CD8-positive, alpha-beta memory T cell (primary cell): ENCODE measurements at places on chromosomes 7 and 10.

GRCh38 chr7:325051-325798 lies 35.3 kb downstream of the FOXL3 start:
- H3K4me3 ChIP-seq, result no peak overlapping the region
- no peak for DNase-seq
- no peaks in the 10 kb centered on the region for H3K36me3 ChIP-seq
- no peak overlapping the region for H3K27ac ChIP-seq
- peaks cover 6% of the 10 kb centered on the region for H3K27me3 ChIP-seq

DNA sequence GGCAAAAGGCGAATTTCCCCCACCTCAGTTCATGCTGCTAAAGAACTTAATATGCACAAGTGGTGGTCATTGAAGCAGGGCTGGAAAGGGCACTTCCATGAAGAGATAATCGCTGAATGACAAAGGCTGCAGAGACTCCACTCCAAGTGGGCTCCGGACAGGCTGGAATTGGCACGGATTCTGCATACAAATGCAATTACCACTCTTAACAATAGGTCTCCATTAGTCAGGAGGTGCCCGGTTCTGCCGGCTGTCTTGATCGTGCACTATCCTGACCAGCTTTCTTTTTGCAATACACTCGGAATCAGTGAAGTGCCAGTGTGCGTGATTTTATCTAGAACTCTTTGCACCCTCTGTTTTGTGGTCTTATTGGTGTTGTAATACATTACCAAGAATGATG lies 49.7 kb downstream of the INSYN2A start:
- no peaks in the 10 kb centered on the region for H3K4me1 ChIP-seq
- H3K36me3 ChIP-seq, result no peaks in the 10 kb centered on the region
- DNase-seq, result no peak
- no peaks in the 10 kb centered on the region for H3K27me3 ChIP-seq

DNA sequence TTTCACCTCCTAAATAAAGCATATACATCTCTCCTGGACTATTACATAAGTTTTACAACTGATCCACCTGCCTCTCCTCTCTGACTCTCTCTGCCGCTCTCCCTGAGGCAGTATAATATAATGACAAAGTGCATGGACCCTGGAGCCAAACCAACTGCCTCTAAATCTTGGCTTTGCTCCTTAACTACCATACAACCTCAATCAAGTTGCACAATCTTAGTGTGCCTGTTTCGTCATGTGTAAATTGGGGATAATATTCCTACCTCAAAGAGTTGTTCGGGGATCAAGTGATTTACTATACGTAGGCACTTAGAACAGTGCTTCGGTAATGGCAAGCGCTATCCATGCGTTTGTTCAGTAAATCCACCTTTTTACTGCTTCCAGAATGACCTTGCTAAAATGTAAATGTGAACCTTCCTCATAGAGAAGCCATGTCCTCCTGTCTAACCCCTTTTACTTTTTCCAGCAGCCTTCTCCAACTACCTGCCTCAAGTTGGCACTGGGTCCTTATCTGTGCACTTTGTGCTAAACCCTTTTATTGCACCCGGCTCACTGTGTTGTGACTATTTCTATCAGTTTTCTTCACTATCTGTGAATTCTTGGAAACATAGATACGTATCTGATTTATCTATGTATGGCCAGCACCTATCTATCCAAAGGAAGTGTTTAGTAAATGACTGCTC lies 30.6 kb upstream of the DLD start:
- no peak overlapping the region for H3K4me3 ChIP-seq
- no peaks in the 10 kb centered on the region for H3K27me3 ChIP-seq

- H3K4me1 ChIP-seq, result no peaks in the 10 kb centered on the region
- H3K36me3 ChIP-seq, result no peaks in the 10 kb centered on the region
- no peak overlapping the region for H3K27ac ChIP-seq
- no peak for DNase-seq
- no peak overlapping the region for H3K4me3 ChIP-seq
These were observed 47.5 kb upstream of the ADGRA1 start for GRCh38 chr10:133040198-133040597.

DNA sequence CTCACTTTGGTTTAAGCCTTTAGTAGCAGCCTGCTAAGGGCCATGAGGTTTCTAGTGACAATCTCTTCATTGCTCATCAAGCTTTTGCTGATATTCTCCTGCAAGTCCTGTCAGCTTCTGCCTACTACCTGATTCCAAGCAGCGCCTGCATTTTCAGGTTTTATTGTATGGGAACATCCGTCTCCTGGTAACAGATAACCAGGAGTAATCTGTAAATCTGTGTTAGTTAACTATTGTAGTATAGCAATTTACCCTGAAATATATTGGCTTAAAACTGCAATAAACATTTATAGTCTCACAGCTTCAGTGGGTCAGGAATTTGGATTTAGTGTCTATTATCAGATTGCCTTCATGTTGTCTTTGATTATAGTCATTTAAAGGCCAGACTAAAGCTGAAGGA lies 94.0 kb downstream of the MLLT10 start:
- H3K27ac ChIP-seq, result no peak overlapping the region
- H3K36me3 ChIP-seq, result peaks cover 7% of the 10 kb centered on the region
- peaks cover 8% of the 10 kb centered on the region for H3K4me1 ChIP-seq
- H3K27me3 ChIP-seq, result no peaks in the 10 kb centered on the region
